ENCODE measurements at places on chromosomes 6 and 20.

DNA sequence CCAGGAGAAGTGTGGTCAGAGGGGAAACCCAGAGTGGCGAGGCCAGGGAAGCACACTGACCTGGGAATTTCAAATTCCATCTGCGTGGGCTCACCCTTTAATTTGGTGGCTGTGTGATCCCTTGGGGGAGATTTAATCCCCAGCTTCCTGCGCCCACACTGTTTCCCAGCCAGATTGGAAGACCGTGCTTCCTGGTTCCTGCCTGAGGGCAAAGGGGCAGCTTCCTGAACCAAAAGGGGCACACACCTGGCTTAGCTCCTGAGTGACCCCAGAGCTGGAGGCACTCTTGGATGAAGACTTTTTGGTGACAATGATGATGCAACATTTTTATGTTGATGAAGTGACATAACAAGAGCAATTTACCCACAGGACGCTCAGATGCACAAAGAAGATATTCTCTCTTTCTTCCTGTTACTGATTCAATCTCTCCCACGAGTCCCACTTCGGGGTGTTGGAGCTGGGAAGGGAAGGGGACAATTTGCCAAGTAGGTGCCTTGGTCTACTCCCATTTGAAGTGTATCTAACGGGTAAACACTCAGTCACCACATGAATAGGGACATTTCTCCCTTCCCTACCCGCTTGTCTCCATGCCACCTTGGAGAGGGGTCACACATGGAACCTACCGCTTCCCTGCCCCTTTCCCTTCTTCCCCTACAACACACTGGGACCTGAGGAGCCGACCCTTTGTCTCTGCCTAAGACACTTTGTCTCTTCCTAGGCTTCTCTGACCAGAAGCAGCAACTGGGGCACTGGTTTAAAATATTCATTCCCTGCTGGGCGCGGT is 28.6 kb upstream of the CDKN1A start:
- DNase-seq: no peak

DNA sequence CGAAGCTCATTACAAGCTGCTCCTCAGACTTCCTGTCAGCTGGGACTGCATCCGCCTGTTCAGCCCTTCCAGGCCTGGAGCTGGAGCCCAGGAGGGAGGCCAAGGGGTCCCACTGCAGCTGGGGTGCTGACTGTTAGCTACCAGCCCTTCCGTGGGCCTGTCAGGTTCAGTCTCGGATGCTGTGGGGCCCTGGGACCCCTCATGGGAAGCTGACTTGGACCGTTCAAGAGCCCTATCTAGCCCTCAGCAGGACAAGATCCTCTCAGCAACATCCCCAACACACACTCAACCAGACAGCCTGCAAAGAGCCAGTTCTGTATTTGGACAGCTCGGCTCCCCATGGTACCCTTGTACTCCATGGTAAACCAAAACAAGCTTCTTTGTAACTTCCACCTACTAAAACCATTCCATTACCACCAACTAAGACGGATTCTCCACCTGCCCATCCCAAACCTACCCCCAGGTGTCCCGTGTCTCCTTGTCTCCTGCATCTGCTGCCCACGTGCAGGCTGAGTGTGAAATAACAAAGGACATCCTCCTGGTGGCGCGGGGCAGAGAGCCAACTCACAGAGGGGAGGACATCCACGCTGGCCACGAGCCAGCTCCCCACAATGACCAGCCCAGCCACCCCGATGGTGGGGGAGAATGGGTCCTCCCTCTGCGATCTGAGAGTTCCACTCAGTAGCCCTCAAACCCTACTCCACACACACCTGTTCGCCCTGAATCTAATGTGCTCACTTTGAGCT is 111.2 kb downstream of the TAF4 start:
- DNase-seq: no peak

- no peak for DNase-seq
Observed at GRCh38 chr6:119476024-119476423, 126.5 kb upstream of the MAN1A1 start.

DNA sequence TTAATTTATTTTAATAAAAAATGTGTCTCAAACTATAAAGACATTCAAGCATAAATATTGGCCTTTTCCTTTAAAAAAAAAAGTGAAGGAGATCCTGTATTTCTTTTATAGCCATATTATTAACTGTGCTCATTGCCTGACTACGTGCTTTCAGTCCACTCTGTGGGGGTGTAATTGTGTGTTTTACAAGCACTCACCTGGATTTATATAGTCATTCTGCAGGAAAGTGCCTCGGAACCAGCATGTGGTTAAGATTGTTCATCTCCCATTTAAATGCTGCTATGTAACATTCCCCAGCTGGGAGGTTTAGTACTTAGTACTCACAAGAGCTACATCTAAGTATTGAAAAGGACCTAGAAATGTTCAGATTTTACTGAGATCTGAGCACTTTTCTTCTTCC is 47.9 kb upstream of the SLC22A16 start:
- DNase-seq: no peak

- no peak for DNase-seq
Observed at GRCh38 chr20:956330-956951, 40.3 kb upstream of the ANGPT4 start.

GRCh38 chr6:156833755-156834154 is 56.6 kb downstream of the ARID1B start:
- no peak for DNase-seq

GRCh38 chr20:6956056-6956455 is 188.6 kb downstream of the BMP2 start:
- DNase-seq: no peak
